CD4-positive, alpha-beta T cell treated with Interleukin-21 for 1 hour (primary cell): ENCODE measurements at places on chromosomes 12 and 14.

- no peak for DNase-seq
These were observed 34.7 kb downstream of the CYP46A1 start for GRCh38 chr14:99718811-99719192.

GRCh38 chr12:57895389-57896114 is 45.8 kb upstream of the ATP23 start:
- no peak for DNase-seq

- peak; percentile 48 for DNase-seq
These were observed 92.9 kb downstream of the KSR2 start for GRCh38 chr12:117875744-117876435.

- no peak for DNase-seq
These were observed 14.0 kb upstream of the SERPINA4 start for GRCh38 chr14:94547151-94547680.

- DNase-seq: no peak
These were observed 18.7 kb downstream of the NRXN3 start for GRCh38 chr14:78188882-78189281.

- no peak for DNase-seq
These were observed 12.3 kb upstream of the LBHD2 start for GRCh38 chr14:103071544-103072251.

DNA sequence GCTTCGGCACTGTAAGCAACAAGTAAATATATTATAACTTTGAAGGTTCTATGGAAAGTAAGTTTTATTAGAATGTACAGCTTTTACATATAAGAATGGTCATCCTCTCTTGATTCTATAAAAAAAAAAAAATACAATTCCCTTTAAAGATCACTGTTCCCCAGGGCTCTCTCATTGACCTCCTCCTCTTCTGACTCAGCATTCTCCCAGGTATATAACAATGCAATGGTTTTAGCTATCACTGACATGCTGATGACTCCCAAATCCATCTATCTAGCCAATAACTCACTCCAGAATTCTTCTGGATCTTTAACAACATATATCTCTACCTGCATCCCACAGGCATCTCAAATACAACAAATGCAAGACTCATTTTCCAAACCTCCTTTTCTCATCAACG is 62.7 kb downstream of the EEA1 start:
- DNase-seq: no peak
